ENCODE measurements at places on chromosomes 13 and 19. TPM values are rescaled to one million over a fixed set of nuclear protein-coding genes. Genes with fewer than 3 reads are reported as not detected.

DNA sequence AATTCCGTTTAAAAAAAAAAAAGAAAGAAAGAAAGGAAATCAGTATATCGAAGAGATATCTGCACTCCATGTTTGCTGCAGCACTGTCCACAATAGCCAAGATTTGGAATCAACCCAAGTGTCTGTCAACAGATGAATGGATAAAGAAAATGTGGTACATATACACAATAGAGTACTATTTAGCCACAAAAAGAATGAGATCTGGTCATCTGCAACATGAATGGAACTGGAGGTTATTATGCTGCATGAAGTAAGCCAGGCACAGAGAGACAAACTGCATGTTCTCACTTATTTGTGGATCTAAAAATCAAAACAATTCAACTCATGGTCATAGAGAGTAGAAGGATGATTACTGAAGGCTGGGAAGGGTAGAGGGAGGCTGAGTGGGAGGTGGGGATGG is 16.3 kb downstream of the ZNF565 start:
- no peak overlapping the region for H3K27ac ChIP-seq
- H3K27me3 ChIP-seq = no peaks in the 10 kb centered on the region
- peaks cover 2% of the 10 kb centered on the region for H3K36me3 ChIP-seq
- H3K4me1 ChIP-seq = no peaks in the 10 kb centered on the region
- H3K4me3 ChIP-seq = no peak overlapping the region

GRCh38 chr19:6776999-6777398 is 4.5 kb downstream of the VAV1 start:
- H3K27ac ChIP-seq = no peak overlapping the region
- no peaks in the 10 kb centered on the region for H3K36me3 ChIP-seq
- no peaks in the 10 kb centered on the region for H3K4me1 ChIP-seq
- H3K27me3 ChIP-seq = no peaks in the 10 kb centered on the region
- no peak for DNase-seq

- no peak for DNase-seq
- peaks cover 11% of the 10 kb centered on the region for H3K4me1 ChIP-seq
- no peak overlapping the region for H3K4me3 ChIP-seq
- H3K36me3 ChIP-seq = no peaks in the 10 kb centered on the region
Measured at GRCh38 chr19:33368074-33368864, 5.2 kb upstream of the CEBPG start.

DNA sequence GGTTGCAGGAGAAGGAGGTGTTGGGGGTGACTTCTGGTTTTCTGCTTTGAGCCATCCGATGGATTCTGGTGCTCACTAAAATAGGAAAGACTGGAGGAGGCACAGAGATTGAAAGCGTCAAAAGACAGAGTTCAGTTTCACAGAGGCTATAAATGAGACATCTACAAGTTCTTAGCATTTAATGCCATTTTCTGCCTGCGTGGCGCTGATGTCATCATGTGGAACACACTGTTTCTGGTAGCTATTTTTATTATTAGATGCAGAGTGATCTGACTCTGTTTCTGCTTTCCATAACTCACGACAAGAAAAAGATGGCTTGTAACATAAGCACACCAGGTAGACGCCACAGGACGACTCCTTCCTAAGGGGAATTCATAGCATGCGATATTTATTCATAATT is 3.3 kb upstream of the SLC39A3 start:
- no peaks in the 10 kb centered on the region for H3K36me3 ChIP-seq
- no peak overlapping the region for H3K4me3 ChIP-seq
- H3K27ac ChIP-seq = no peak overlapping the region

DNA sequence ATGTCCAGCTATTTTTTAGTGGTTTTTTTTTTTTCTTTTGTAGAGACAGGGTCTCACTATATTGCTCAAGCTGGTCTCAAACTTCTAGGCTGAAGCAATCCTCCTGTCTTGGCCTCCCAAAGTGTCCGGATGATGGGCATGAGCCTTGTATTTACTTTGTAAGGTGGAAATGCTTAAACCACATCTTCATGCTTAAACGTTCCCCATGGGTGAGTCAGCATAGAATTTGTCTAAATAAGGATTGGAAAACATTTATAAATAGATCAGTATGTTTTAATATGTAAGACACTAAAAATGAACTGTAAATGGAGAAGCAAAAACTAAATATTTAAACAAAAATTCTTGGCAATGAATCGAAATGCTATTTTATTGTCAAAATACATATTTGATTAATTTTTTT is 698.0 kb downstream of the PCDH9 start:
- DNase-seq = no peak
- no peak overlapping the region for H3K27ac ChIP-seq
- H3K4me1 ChIP-seq = no peaks in the 10 kb centered on the region
- H3K27me3 ChIP-seq = no peaks in the 10 kb centered on the region
- H3K36me3 ChIP-seq = no peaks in the 10 kb centered on the region

HSH2D gene
- polyA plus RNA-seq = 3.2 TPM

DNA sequence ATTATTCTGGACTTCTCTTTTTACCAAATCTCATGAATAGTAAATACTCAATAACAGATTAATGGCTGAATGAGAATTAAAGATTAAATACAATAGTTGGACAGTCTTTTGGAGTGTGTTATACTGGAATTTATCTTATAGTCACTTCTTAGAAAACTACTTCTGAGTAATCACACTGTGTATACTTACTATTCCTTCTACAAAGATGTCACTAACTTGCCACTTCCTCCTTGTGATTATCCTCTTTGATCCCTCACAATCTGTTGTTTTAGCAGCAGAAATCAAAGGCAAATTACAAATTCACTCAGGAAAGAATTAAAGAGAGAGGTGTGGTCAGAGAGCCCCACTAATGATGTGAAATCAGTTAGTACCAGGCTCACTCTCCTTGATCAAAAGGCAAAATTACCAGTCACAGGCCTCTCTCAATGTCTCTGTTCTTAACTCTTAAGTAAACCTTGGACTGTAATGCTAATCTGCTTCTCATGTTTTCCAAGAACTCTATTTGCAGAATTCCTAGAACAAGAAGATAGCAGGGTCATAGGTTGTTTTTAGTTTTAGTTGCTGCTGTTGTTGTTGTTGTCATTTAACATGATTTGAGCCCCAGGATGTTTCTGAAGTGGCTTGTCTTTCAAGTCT is 37.3 kb upstream of the FNDC3A start:
- H3K27me3 ChIP-seq = no peaks in the 10 kb centered on the region
- no peak overlapping the region for H3K27ac ChIP-seq
- H3K36me3 ChIP-seq = no peaks in the 10 kb centered on the region
- no peak overlapping the region for H3K4me3 ChIP-seq
- H3K4me1 ChIP-seq = no peaks in the 10 kb centered on the region

DMRTC2 gene
- not detected for polyA plus RNA-seq

ZNF225 gene
- 1.1 TPM for polyA plus RNA-seq

SYNE4 gene
- 13.7 TPM for polyA plus RNA-seq

GRCh38 chr13:48320891-48321510 is 17.4 kb downstream of the RB1 start:
- H3K27ac ChIP-seq = no peak overlapping the region
- H3K27me3 ChIP-seq = no peaks in the 10 kb centered on the region
- no peaks in the 10 kb centered on the region for H3K4me1 ChIP-seq

NHLRC3 gene
- polyA plus RNA-seq = 16.8 TPM

GRCh38 chr13:41365631-41366030 is 54.6 kb downstream of the NAA16 start:
- no peak overlapping the region for H3K4me3 ChIP-seq
- H3K27ac ChIP-seq = no peak overlapping the region
- H3K27me3 ChIP-seq = no peaks in the 10 kb centered on the region
- H3K4me1 ChIP-seq = peaks cover 18% of the 10 kb centered on the region
- DNase-seq = no peak

- no peak for DNase-seq
- peaks cover 12% of the 10 kb centered on the region for H3K4me1 ChIP-seq
- H3K36me3 ChIP-seq = peaks cover 31% of the 10 kb centered on the region
- H3K27ac ChIP-seq = no peak overlapping the region
Measured at GRCh38 chr19:38920602-38921419, 8.8 kb upstream of the CCER2 start.

DNA sequence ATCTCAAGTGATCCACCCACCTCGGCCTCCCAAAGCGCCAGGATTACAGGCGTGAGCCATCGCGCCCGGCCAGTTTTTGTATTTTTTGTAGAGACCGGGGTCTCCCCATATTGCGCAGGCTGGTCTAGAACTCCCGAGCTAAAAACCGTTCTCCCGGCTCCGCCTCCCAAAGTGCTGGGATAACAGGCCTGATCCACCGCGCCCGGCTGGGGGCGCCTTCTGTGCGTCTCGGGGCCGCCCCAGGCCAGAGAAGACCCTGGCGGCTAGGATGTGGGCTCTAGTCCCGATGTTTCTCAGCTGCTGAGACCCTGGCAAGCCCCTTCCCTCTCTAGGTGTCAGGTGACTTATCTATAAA is 3.6 kb downstream of the ARHGAP45 start:
- H3K36me3 ChIP-seq = no peaks in the 10 kb centered on the region
- H3K27me3 ChIP-seq = no peaks in the 10 kb centered on the region
- no peak overlapping the region for H3K4me3 ChIP-seq
- DNase-seq = no peak
- H3K4me1 ChIP-seq = peaks cover 37% of the 10 kb centered on the region

JAK3 gene
- polyA plus RNA-seq = 30.1 TPM

DNA sequence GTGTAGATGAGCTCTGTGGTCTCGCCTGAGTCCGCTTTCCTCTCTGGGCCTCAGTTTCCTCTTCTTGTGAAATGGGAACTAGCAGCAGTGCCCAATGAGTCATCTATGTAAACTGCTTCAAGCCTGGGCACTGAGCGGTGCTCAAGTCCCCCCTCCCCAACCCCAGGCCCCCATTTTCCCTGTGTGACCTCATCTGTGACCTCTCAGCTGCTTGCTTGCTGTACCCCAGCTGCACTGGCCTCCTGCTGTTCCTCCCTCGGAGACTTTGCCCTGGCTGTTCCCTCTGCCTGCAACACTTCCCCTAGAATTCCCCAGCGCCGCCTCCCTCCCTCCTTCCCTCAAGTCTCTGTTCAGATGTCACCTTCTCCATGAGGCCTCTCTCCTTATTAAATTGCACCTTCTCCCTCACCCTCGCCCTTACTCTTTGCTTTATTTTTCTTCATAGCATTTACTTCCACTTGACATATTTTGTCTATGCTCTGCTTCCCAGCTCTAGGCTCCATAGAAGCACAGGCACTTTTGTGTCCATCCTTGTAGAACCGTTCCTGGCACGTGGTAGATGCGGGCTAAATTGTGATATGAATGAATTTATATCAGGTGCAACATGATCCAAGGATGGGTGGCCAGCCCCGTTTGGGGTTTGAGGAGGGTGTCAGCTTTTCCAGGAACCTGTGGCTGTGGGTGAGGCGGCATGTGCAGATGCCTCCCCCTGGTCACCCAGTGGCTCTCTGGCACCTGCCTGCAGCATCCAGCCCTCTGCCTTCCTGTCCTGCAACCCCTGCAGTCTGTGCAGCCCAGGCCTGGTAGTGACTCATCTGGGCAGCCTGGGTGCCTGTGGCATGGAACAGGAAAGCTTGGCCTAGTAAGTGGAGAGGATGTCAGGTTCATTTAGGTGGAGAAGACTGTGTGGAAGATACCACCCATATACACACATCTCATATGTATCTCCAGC is 26.3 kb downstream of the SIPA1L3 start:
- H3K27ac ChIP-seq = peak overlapping the region; percentile 87
- H3K4me1 ChIP-seq = peaks cover 69% of the 10 kb centered on the region
- H3K4me3 ChIP-seq = peak overlapping the region; percentile 75
- H3K27me3 ChIP-seq = no peaks in the 10 kb centered on the region
- DNase-seq = peak; percentile 38
- no peaks in the 10 kb centered on the region for H3K36me3 ChIP-seq

- no peak overlapping the region for H3K4me3 ChIP-seq
- DNase-seq = no peak
Measured at GRCh38 chr19:49213791-49214190, 56.2 kb downstream of the TRPM4 start.

TEX101 gene
- polyA plus RNA-seq = not detected

- no peaks in the 10 kb centered on the region for H3K36me3 ChIP-seq
- DNase-seq = no peak
- H3K4me1 ChIP-seq = peaks cover 12% of the 10 kb centered on the region
- H3K27me3 ChIP-seq = no peaks in the 10 kb centered on the region
- no peak overlapping the region for H3K27ac ChIP-seq
Measured at GRCh38 chr13:30722361-30722760, 13.0 kb upstream of the ALOX5AP start.

- no peaks in the 10 kb centered on the region for H3K36me3 ChIP-seq
- H3K27ac ChIP-seq = no peak overlapping the region
- no peaks in the 10 kb centered on the region for H3K27me3 ChIP-seq
Measured at GRCh38 chr13:108427355-108427754, 157.8 kb downstream of the TNFSF13B start.

SIGLECL1 gene
- not detected for polyA plus RNA-seq

DNA sequence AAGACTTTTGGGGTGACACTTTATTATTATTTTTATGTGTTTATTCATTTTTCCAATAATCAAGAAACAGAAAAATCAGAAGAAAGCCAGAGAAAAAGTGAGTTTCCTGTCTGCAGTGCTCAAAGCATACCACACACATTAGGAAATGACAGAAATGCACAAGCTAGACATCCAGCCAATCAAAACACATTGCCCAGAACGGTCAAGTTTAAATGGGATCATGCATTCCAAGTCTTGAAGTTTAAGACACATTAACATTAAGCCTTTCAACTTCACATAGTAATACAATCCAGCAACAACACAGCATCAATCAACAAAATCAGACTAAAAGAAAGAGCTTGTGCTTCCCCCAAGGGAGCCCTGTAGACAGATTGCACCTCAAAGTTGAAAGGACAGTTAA is 28.7 kb upstream of the MEDAG start:
- no peak for DNase-seq
- no peak overlapping the region for H3K27ac ChIP-seq
- no peak overlapping the region for H3K4me3 ChIP-seq
- peaks cover 21% of the 10 kb centered on the region for H3K27me3 ChIP-seq
- H3K4me1 ChIP-seq = peaks cover 21% of the 10 kb centered on the region
